IPS-NIHi11 (cell line): ENCODE measurements at places on chromosomes 1 and 21.

- no peak for DNase-seq
Measured at GRCh38 chr1:197321811-197322210, 53.8 kb downstream of the CRB1 start.

DNA sequence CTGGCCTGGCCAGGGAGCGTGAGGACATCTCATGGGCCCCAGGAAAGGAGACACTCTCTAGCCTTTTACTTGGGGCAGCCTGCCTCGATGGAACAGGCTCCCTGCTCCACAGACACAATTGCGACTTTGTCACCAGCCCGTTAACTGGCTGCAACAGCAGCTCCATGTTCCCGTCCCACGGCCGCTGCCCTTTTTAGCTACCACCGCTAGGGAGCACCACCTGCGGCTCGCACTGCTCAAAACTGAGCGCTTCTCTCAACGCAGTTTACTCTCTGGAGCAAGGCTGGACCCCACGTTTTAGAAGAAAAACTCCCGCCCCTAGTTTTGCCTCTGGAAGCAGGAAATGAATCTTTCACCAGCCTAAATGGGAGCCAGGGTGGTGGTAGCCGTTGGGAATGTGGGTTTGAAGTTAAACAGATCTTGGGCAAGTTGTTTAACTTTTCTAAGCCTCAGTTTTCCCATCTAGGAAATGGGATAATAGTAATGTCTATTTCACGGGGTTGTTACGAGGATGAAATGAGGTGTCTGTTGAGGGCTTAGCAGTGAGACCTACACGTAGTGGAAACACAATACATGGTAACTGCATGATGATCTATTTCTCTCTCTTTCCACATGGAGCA, 3.5 kb upstream of the LRRC38 start:
- peak; percentile 68 for DNase-seq

DNA sequence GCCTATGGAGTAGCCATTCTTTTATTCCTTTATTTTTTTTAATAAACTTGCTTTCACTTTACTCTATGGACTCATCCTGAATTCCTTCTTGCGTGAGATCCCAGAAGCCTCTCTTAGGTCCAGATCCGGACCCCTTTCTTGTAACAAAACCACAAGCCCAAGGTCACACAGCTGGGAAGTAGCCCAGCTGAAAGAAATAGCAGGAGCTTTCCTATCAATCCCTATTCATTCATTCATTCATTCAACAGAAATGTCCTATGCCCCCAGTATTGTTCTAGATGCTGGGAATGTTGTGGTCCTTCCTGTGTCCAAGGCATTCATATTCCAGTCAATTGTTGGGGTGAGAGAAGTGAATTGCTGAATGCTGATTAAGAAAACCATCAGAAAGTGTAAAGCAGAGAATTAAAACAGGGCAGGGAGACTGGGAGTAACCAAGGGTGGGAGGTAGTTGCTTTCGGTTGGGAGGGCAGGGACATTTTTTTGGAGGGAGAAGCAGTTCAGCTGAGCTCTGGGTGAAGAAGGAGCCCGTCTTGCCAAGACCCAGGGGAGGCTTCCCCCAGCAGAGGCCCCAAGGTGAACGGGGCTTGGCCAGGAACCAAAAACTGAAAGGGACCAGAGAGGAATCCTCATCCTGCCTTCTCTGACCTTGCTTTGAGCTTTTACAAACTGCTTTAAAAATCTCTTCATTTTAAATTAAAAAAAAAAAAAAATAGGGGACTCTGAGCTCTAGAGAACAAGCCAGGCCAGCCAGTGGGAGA, 10.8 kb downstream of the PLA2G2D start:
- no peak for DNase-seq

GRCh38 chr1:79193211-79194079, 186.9 kb upstream of the ADGRL4 start:
- peak; percentile 40 for DNase-seq

GRCh38 chr1:70436622-70437251, 25.7 kb downstream of the CTH start:
- no peak for DNase-seq

GRCh38 chr21:32603131-32603530, 9.0 kb downstream of the CFAP298 start:
- no peak for DNase-seq

DNA sequence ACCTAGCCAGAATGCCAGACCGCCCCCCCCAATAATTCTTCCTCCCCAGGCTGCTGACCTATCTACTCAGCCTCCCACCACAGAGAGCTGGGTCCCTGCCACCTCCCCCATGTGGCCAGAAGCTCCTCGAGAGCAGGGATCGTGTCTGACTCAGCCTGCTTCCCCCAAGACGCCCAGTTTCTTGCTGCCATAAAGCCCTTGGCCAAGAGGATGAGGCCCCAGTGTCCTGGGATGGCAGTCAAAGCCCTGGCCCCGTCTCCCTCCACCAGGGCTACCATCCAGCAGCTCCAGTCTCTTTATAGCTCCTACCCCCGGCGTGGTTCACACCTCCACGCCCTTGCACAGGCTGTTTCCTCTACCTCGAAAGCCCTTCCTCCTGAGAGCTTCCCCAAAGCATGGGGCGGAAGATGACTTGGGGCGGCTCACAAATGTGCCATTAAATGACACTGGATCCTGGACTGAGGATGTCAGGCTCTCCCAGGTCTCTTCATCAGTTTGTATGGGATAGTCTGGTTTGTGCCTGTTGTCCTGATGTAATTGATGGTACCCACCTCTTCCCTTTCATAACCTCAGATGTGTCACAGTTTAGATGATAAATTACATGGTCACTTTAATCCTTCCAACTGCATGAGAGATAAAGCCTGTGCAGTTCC, 13.2 kb downstream of the ADGRB2 start:
- no peak for DNase-seq

DNA sequence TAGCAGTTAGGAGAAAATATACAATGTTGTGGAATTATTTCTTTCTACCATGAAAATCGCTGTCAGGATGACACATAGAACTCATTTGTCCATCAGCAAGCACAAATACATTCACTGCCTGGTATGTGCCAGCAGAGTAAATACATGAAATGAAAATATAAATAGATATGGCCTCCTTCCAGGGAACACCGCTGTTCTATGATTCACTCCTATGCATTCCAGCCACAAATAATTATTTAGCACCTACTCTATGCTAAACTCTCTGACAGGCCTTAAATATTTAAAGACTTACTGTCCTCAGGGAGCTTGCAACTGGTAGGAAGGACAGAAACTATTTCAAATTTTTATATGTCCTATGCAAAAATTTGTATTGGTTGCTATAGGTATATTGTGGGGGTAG, 975.0 kb upstream of the NCAM2 start:
- DNase-seq: no peak

- DNase-seq: no peak
Measured at GRCh38 chr1:9726905-9727595, 75.5 kb downstream of the PIK3CD start.

DNA sequence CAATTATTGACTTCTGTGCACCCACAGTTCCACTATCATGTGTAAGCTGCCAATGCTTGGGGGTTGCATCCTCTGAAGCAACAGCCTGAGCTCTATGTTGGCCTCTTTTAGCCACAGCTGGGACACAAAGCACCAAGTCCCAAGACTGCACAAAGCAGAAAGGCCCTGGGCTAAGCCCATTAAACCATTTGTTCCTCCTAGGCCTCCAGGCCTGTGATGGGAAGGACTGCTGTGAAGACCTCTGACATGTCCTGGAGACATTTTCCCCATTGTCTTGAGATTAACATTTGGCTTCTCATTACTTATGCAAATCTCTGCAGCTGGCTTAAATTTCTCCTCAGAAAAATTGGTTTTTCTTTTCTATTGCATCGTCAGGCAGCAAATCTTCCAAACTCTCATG, 123.7 kb upstream of the DEPDC1 start:
- DNase-seq: no peak

GRCh38 chr1:198598796-198599321, 40.0 kb upstream of the PTPRC start:
- DNase-seq: no peak

GRCh38 chr1:6224718-6225117, 11.0 kb downstream of the ICMT start:
- DNase-seq: no peak

DNA sequence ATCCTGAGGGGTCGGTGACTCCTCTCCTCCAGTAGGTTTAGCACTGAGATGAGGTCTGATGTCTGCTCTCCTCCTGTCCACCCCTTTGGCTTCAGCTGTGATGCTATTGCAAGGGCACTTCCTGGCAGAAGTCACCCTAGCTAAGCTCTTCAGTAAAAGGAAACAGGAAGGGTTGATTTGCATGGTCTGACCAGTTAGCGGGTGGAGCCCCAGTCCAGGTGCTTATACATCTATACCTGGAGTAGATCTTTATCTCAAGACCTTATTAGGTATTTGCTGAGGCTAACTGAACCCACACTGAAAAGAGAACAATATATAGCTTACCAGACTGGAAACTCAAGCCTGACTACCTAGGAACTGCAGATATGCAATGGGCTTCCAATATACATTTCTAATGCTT, 28.9 kb upstream of the NFASC start:
- DNase-seq: no peak

GRCh38 chr1:33234588-33234990, 21.7 kb upstream of the ZNF362 start:
- no peak for DNase-seq

GRCh38 chr1:198640174-198640573, 1.3 kb downstream of the PTPRC start:
- DNase-seq: no peak

- DNase-seq: no peak
Measured at GRCh38 chr1:28656335-28656734, 7.9 kb downstream of the RNU11 start.

- DNase-seq: no peak
Measured at GRCh38 chr1:186409091-186409490, 33.5 kb downstream of the ODR4 start.

DNA sequence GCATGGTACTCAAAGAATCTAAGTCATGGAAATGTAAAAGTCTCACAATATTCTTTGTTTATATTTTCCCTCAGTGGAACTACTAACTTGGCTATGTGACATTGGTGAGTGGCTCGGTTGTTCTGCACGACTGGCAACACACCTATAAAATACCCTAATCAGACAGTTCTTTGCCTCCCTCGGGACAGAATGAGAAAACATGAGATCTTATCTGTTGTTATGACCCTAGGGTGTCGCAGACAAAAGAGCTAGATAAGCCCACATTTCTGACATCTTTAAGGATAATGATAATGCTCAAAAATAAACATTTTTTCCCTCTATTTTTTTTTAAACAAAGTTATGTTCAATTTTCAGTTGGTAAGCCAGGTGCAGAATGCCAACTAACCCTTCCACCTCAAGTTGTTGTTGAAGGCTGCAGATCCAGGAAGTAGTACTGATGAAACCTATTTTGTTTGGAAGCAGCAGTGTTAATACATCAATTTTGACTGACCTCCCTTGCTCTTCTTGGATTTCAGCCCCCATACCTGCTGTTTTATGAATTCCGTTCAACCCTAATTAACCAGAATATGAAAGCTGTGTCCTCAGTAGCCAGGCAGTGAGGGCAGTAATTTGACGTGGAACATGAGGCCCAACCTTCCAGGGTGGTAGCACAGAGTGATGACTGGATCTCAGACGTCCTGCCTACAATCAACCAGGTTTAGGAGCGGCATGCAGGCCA, 108.7 kb upstream of the DUSP10 start:
- DNase-seq: no peak

GRCh38 chr1:223394706-223395105, 1.5 kb downstream of the CCDC185 start:
- DNase-seq: no peak

DNA sequence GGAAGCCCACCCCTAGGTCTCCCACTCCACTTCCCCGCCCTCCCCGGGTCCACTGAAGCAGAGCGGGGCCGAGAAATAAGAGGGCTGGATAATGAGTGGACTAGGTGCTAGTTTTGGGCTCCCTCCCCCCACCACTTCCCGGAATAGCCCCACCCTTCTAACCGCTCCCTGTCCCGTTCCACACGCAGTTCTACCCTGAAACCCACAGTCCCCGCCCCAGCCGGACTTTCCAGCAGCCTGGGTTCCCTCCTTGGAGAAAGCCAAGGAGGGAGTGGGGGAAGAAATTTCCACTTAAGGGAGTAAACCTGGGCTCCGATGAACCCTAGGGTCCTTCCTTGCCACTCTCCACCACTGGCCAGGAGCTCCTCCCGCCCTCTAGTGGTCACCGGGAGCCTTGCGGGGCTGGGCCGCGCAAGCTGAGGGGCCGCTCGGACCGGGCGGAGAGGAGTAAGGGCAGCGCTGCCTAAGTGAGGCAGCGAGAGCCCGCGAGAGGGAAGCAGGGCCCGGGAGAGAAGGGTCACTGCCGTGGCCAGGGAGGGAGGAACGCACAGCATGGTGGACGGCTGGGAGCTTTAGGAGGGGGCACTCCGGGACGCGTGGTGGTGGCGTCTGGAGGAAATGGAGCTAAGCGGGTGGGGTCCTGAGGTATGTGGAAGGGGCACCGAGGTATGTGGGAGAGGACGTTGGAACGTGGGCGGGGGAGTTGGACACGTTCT, 14.3 kb downstream of the THBS3 start:
- DNase-seq: peak; percentile 84

DNA sequence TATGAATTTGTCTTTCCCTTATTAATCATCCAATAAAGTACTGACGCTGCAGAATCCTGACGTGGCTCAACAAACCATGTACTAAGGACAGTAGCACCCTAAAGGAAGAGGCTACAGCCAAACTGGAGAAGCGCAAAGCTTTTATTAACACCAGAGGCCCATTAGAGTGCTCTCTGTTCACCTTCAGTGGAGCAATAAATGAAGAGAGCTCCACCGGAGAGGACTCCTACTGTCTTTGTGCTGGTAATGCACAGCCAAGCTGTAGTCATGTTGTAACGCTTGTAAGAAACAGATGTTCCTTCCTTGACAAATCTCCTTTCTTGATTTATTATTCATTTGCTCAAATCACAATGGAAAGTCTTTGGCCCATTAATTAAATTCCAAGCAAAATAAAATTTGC, 220.7 kb upstream of the RRP15 start:
- no peak for DNase-seq

DNA sequence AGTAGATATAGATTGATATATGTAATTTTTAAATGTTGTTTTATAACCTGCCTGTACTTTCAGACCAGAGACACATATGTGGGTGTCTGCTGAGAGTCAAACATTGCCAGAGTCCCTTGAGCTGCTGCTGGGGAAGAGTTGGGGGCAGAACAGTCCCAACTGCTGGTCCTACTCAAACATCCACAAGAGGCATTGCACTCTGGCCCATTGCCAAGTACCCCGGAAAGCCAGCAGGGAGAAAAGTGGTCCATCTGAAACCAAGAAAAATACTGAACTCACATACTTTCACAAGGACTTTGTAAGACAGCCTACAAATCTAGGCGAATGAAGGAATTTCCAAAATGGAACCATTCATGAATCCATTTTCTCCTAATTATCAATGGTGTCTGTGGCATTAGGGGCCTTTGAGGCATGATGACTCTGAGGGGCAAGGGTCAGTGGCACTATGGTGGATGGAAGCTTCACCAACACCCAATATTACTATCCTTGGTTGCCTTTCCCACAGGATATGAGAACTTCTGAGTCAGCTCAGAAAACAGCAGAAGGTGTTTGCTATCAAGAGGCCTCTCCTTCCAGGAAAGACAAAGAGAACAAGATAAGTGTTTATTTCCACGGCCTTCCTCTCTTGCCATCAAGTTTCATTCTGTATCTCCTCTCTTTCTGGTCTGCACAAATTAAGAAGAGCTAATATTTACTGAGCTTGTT, 7.3 kb upstream of the TBX15 start:
- no peak for DNase-seq

- no peak for DNase-seq
Measured at GRCh38 chr1:225021037-225021436, 91.6 kb downstream of the DNAH14 start.

GRCh38 chr1:15962176-15962575, 13.7 kb downstream of the ZBTB17 start:
- no peak for DNase-seq
